Activated CD4-positive, alpha-beta memory T cell treated with anti-CD3 and anti-CD28 coated beads for 36 hours (primary cell): ENCODE measurements at places on chromosomes 5 and 9. TPM values are rescaled to one million over a fixed set of nuclear protein-coding genes. Genes with fewer than 3 reads are reported as not detected.

DNA sequence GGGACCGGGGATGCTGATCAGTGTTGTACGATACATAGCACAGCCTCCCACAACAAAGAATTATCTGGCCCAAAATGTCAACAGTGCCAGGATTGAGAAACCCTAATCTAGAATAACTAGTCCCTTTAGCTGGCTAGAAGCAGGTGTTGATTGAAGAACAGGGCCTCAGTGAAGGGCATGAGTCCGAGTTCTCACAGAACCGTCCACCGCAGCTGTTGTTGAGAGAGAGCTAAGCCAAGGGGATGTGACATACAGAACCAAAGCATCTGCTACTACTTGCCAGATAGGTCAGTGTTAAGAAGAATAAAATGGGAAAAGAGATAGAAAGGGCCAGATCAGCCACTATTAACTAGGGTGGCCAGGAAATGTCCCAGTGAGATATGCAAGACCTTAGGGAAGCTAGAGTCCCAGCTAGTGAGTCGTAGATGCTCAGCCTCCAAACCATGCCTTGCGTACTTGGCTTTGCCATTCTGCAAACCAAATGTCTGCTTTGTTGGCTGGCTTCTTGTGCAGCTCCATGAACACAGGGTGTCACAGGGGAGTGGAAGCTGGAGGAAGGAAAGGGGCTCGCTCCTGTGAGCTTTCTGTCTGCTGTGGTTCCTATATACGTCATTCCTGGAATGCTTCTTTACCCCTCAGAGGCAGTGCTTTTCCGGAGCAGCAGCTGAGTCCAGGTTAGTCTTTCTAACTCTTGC lies 68.9 kb downstream of the FBXO38 start:
- H3K27me3 ChIP-seq, result peaks cover 10% of the 10 kb centered on the region
- H3K4me3 ChIP-seq, result no peak overlapping the region
- no peak overlapping the region for H3K27ac ChIP-seq
- no peaks in the 10 kb centered on the region for H3K4me1 ChIP-seq

- no peak overlapping the region for H3K27ac ChIP-seq
- DNase-seq, result no peak
- H3K27me3 ChIP-seq, result peaks cover 2% of the 10 kb centered on the region
Observed at GRCh38 chr9:110317911-110318310, 19.8 kb downstream of the TXNDC8 start.

GRCh38 chr5:171979606-171980005 lies 26.8 kb downstream of the FBXW11 start:
- H3K4me1 ChIP-seq, result peaks cover 53% of the 10 kb centered on the region
- H3K4me3 ChIP-seq, result no peak overlapping the region
- DNase-seq, result no peak
- H3K36me3 ChIP-seq, result peaks cover 31% of the 10 kb centered on the region
- H3K27me3 ChIP-seq, result no peaks in the 10 kb centered on the region

Gene PCDHGB1
- not detected for total RNA-seq

Gene HRH2
- total RNA-seq, result 11.8 TPM

Gene SLC36A2
- total RNA-seq, result not detected

Gene RBM27
- 19.3 TPM for total RNA-seq
